ENCODE measurements at places on chromosomes 13 and 19. TPM values are rescaled to one million over a fixed set of nuclear protein-coding genes. Genes with fewer than 3 reads are reported as not detected.
A peak's percentile ranks its signal among the peaks of the same experiment; 100 is the strongest.

The KLK7 gene
- not detected for total RNA-seq

The IGFL1 gene
- not detected for total RNA-seq

The SPART gene
- 16.3 TPM for total RNA-seq

The SBSN gene
- total RNA-seq = not detected

The COL4A1 gene
- not detected for total RNA-seq

The ZNF560 gene
- total RNA-seq = not detected

- no peak for DNase-seq
Observed at GRCh38 chr13:80955501-80955900, 614.6 kb upstream of the SPRY2 start.

DNA sequence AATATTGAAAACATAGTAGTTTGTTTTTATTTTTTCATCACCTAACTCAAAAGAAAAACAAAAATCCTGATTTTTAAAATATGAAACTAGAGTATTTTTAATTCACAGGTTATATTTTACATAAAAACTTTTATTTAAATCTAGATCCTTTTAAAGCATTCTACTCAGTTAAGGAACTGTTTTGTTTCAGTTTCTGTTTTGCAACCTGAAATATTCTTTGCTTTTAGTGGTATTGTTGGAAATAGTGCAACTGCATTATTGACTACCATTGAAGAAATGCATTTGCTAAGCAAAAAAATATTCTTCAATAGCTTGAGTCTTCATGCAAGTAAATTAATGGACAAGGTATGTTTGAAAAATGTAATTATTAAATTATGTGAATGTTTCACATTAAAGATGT, 43.8 kb downstream of the COG6 start:
- no peak for DNase-seq

DNA sequence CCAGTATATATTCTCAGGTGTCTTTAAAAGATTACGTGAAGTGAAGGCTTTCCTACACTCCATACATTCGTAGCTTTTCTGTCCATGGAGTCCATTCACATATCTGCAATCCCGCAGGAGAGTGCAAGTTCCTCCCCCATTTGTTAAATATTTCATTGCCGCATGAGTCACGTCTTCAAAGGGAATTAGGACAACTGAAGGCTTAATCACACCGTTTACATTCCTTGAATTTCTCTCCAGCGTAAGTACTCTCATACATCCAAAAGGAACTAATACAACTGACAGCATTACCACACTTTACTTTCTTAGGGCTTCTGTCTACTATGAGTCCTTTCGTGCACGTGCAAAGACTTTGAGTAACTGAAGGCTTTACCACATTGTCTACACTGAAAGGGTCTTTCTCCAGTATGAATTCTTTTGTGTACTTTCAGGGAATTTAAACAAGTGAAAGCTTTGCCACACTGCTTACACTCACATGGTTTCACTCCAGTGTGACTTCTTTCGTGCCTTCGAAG, 29.0 kb upstream of the ZNF564 start:
- no peak for DNase-seq

GRCh38 chr13:25657157-25657556, 285.4 kb downstream of the ATP8A2 start:
- DNase-seq = no peak

DNA sequence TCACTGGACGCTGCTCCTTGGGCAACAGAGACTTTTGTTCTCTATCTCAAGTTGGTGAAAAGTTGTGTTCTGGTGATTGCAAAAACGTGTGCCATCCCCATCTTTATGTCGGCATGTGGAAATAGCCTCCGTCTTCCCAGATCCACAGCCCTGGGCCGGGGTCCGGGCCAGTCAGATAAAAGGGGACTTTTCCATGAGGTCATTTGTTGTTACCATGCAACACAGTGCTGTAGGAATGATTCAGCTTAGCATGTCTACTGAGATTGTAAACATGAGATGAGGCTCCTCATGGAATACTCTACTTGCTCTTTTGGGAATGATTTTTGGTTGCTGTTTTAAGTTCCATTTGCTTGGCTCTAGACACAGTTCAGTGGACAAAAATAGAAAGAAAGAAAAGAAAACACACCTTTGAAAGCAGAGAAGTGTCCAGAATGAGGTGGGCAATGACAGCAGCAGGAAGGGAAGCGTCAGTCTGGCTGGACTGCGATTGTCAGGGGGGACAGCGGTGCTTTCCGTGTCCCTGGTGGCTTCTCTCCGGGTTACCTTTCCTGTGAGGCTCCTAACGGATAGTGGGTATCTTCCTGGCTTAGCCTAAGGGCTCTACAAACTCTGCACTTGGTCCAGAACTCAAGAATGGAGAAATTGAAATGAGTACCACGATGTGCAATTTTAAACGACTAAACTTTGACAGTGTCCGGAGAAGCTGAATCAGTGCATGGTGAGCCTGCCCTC, 91.6 kb downstream of the TEX29 start:
- DNase-seq = no peak

- DNase-seq = no peak
Observed at GRCh38 chr19:46927893-46928292, 67.1 kb downstream of the ARHGAP35 start.

DNA sequence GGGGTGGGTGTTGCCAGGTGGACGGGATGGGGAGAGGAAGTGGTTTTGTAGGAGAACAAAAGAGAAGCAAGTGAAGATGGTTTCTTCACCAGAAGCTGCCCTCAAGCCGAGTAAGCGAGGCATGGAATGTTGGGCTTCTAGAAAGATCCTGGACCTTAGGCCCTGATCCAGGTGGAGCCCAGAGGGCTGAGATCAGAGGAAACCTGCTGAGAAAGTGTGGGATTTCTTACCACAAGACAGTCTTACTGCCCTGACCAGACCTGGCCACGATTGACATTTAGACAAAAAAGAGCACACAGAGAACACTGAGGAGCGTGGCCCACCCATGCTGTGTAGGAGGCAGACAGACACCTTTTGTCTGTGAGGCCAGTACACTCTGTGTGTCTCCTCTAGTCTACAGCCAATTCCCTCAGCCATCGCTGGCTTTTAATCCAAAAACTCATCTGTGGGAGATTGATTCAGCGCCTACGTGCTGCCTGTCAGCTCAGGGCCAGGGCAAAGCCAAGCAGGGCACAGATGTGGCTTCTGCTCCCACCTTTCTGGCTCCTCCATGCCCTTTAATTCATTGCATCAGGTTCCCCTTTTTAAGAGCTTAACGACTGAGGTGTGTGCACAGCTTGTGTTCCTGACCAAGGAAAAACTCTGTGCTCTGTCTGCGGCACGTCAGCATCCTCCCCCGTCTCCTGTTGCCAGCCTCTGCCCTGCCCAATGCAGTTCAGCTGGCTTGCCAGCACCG, 123.3 kb downstream of the AKAP11 start:
- DNase-seq = peak; percentile 61

- no peak for DNase-seq
Observed at GRCh38 chr13:40605573-40605972, 60.9 kb downstream of the FOXO1 start.

DNA sequence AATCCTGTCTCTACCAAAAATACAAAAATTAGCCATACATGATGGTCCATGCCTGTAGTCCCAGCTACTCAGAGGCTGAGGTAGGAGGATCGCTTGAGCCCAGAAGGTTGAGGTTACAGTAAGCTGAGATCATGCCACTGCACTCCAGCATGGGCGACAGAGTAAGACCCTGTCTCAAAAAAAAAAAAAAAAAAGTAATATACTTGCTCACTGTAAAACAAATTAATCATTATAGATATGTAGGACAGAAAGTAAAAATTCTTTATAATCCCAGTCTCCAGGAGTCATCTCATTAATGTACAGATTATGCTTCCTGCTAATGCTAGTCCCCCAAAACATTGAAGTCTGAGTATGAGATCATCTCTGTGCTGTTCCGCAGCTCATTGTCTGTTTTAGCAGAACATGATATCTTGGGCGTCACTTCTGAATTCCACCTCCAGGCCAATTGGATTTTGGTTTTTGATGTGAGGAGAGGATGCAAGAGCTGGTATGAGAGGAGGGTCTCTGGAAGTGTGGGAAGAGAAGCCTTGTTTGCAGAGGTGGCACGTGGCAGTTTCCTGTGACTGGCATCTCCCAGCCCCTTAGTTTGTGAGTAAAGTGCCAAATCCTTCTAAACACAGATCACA, 75.4 kb upstream of the NPAS1 start:
- DNase-seq = no peak

- no peak for DNase-seq
Observed at GRCh38 chr13:44137466-44137865, 236.2 kb upstream of the SERP2 start.

DNA sequence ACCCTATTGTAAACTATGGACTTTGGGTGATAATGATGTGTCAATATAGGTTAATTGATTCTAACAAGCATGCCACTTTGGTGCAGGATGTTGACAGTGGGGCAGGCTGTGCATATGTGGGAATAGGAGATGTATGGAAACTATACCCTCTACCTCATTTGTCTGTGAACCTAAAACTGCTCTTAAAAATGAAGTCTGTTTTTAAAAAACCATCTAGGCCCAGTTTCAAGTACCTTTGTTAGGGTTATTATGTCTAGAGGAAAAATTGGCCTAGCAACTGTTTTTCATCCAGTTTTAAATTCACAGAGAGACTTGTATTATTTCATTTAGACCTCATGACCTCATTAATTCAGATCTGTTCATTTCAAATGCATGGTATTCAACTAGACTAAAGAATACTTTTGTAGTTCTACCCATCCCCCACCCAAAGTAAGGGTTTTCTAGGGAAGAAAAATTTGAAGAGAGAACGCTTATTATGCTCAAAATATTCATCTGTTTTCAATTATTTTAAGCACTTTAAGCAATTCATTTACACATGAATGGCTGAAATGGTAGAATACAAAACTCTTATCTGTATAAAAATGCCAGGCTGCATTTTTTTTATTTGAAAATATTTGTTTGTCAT, 1781.9 kb upstream of the MIR17HG start:
- no peak for DNase-seq

DNA sequence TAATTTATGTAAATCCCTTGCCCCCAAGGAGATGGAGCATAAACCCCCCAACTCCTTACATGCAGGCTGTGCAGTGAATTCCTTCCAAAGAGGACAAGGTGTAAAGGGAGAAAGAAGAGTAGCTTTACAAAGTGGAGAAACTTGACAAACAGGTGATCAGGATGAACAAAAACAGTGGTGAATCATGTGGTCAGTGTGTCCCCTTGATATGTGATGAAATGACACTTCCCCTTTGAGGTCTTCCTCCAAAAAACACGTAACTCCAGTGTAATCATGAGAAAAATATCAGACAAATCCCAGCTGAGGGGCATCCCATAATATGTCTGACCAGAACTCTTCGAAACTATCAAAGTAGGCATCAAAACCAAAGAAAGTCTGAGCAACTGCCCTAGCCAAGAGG, 29.5 kb upstream of the AKT2 start:
- DNase-seq = no peak

DNA sequence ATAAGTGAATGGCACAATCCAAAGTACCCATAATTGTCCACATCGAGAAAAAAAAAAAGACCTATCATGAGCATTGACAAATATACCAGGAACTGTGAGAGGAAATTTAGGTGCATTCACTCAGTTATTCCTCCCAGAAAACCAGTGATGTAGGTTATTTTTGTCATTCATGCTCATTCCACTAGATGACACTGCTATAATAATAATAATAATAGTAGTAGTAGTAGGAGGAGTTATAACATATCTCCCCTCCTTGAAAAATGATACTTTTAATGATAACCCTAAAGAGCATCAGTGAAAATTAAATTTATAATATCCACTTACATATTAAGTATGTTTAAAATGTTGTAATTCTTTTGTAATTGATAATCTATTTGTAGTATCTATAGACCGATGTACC, 463.9 kb upstream of the MIR17HG start:
- DNase-seq = no peak

- no peak for DNase-seq
Observed at GRCh38 chr13:35086667-35087066, 144.6 kb downstream of the NBEA start.

- DNase-seq = no peak
Observed at GRCh38 chr19:6074709-6075403, 35.4 kb downstream of the RFX2 start.
